ENCODE measurements at places on chromosomes 1 and 21.

DNA sequence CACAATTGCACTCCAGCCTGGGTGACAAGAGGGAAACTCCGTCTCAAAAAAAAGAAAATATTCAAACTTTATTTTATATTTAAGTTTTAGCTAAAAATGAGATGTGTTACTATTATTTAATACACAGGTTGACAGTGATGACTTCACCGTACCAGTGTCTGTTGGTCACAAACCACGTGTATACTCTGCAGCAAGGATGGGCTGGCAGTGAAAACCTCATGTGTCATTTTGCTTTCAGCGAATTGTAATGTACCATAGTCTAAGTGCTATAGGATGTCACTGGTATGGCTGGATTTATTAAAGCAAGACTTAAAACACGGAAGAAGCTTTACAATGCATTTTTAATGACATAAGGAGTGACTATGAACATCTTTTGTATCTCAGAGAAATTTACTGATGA lies 28.1 kb upstream of the NHLH2 start:
- H3K4me3 ChIP-seq, result no peak overlapping the region
- no peaks in the 10 kb centered on the region for H3K36me3 ChIP-seq
- DNase-seq, result no peak
- H3K27me3 ChIP-seq, result peaks cover 14% of the 10 kb centered on the region
- H3K27ac ChIP-seq, result no peak overlapping the region
- H3K4me1 ChIP-seq, result no peaks in the 10 kb centered on the region

DNA sequence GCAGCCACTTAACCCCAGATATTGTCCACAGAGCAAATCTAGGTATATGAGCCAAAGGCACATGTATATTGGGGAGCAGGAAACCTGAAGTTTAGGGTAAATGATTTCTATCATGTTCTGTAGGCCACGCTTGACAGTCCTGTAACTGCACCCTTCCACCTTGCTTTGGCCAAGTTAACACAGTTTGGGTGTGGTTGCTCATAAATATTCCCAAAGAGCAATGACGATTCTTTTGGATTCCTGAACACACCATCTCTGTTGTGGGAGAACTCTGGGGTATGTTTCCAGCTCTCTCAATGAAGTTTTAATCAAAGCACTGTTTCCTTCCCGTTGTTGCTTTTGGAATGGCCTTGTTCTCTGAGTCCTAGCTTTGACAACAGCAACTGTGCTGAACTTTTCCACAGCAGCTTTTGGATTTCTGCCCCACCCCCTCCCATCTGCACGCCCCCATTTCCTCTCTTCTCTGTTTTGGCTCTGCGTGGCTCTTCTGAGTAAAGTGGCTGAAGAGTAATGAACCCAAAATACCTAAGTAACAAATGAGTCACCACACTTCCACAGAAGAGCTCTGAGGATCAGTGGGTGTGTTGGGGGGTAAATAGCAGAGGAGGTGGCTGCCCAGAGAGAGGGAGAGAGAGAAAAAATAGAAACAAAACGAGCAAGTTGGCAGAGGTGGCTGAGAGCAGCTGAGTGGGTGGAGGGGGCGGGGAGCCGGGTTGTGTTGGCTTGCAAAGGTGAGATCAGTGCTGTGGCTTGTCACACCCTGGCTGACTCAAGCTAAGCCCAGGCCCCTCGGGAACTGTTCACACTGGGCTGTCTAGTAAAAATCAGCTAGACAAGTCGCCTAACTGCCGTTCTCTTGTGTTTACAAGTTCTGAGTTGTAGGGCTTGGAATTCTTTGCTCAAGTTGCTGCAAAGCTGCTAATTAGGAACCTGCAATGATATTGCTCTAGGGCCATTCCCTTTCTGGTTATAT lies 26.9 kb upstream of the RAP1A start:
- peaks cover 15% of the 10 kb centered on the region for H3K4me1 ChIP-seq
- H3K36me3 ChIP-seq, result no peaks in the 10 kb centered on the region
- H3K27ac ChIP-seq, result peak overlapping the region; percentile 75
- peak; percentile 26 for DNase-seq

GRCh38 chr1:200866116-200866515 lies 6.7 kb upstream of the GPR25 start:
- H3K27me3 ChIP-seq, result peaks cover 2% of the 10 kb centered on the region
- H3K36me3 ChIP-seq, result peaks cover 12% of the 10 kb centered on the region
- H3K27ac ChIP-seq, result no peak overlapping the region
- no peak for DNase-seq

DNA sequence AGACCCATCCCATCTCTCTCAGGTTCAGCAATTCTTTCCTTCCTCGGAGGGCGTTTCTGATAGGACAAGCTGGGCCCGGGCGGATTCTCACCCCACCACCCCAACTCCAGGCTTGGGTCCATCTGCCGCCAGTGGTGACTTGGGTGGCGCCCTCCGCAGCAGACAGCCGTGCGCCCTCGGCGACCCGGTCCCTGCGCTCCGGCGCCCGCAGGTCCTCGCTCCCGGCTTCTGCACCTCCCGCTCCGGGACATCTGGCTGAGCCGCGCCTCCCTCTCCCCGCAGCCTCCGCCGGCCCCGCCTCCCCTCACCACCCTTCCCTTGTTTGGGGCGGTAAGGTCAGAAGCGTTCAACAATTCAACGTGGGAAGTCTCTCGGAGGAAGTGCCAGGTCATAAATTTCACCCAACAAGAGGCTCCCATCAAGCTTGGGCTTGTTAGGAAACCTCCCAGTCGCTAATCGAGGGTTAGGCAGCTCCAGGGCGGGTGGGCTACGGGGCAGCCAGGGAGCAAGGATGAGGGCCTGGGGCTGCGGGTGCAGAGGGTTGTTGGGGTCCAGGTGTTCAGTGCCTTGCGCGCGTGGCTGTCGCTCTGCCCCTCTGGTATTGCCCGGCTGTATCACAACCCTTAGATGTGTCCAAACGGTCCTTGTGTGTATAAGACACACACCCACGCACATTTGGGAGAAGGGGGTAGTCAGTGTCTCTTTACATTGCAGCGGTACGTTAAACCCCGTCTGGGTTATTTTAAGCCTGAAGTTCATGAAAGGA lies 39.8 kb downstream of the OLIG1 start:
- H3K4me3 ChIP-seq, result no peak overlapping the region
- H3K27ac ChIP-seq, result no peak overlapping the region
- peaks cover 86% of the 10 kb centered on the region for H3K27me3 ChIP-seq
- peaks cover 17% of the 10 kb centered on the region for H3K4me1 ChIP-seq
- H3K36me3 ChIP-seq, result no peaks in the 10 kb centered on the region

GRCh38 chr1:36393686-36394085 lies 4.0 kb downstream of the LSM10 start:
- no peak for DNase-seq
- H3K4me1 ChIP-seq, result peaks cover 11% of the 10 kb centered on the region
- H3K27me3 ChIP-seq, result no peaks in the 10 kb centered on the region
- no peak overlapping the region for H3K27ac ChIP-seq
- peaks cover 2% of the 10 kb centered on the region for H3K36me3 ChIP-seq

- H3K4me3 ChIP-seq, result no peak overlapping the region
- no peaks in the 10 kb centered on the region for H3K4me1 ChIP-seq
- no peak overlapping the region for H3K27ac ChIP-seq
- H3K36me3 ChIP-seq, result peaks cover 10% of the 10 kb centered on the region
Observed at GRCh38 chr21:43965911-43966585, 46.1 kb upstream of the TRAPPC10 start.

DNA sequence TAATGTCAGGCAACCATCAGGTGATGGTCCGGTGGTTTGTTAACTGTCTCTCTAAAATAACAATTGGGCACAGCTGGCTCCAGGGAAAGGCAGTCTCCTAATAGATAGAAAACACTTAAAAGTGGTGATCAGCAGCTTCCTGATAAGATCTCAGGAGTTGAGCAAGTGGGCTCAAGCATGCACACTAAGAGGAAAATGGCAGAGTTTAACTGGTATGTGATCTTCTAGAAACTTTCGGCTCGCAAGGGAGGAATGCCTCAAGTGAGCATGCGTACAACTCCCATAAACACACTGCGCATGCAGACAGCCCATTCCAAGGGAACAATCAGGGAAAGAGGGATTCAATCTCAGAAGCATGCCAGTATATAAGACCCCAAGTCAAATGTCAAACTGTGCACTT lies 52.2 kb upstream of the VTCN1 start:
- H3K27me3 ChIP-seq, result no peaks in the 10 kb centered on the region
- peaks cover 5% of the 10 kb centered on the region for H3K36me3 ChIP-seq
- no peak overlapping the region for H3K27ac ChIP-seq
- no peak overlapping the region for H3K4me3 ChIP-seq

- no peak overlapping the region for H3K27ac ChIP-seq
- H3K4me1 ChIP-seq, result no peaks in the 10 kb centered on the region
- H3K36me3 ChIP-seq, result no peaks in the 10 kb centered on the region
- DNase-seq, result no peak
Observed at GRCh38 chr1:93029317-93029716, 49.8 kb upstream of the MTF2 start.

- H3K27me3 ChIP-seq, result no peaks in the 10 kb centered on the region
- peaks cover 9% of the 10 kb centered on the region for H3K4me1 ChIP-seq
- no peak for DNase-seq
Observed at GRCh38 chr1:8831340-8831739, 13.9 kb upstream of the RERE start.

- no peak overlapping the region for H3K27ac ChIP-seq
- no peaks in the 10 kb centered on the region for H3K4me1 ChIP-seq
- peaks cover 60% of the 10 kb centered on the region for H3K27me3 ChIP-seq
Observed at GRCh38 chr1:181391301-181391900, 91.9 kb upstream of the CACNA1E start.

DNA sequence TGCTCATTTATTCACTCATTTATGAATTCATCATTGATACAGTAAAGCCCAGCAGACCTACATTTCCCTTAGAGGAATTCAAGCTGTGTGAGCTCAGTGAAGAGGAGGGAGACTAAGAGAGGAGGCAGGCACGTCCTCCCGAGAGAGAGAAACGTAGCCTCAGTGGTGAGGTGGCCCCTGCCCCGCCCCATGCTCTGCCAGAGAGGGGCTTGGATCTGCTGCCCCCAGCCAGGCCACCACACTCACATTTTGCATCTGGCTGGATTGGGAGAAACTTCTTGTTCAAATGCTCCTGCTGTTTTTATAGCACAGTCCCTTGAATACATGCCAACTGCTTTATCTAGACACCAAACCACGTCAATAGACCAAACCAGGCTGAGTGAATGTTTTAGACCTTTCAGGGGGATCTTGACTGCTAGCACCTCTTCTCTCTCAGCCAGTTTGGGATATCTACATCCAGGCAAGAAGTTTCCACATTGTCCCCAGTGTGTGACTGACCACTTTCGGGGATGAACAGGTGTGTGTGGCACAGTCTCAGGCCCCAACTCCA lies 67.7 kb upstream of the AJAP1 start:
- no peak overlapping the region for H3K27ac ChIP-seq
- DNase-seq, result no peak
- no peaks in the 10 kb centered on the region for H3K36me3 ChIP-seq

- no peaks in the 10 kb centered on the region for H3K27me3 ChIP-seq
- H3K36me3 ChIP-seq, result no peaks in the 10 kb centered on the region
- no peak overlapping the region for H3K27ac ChIP-seq
- H3K4me3 ChIP-seq, result no peak overlapping the region
Observed at GRCh38 chr1:91754348-91754747, 131.6 kb downstream of the TGFBR3 start.

DNA sequence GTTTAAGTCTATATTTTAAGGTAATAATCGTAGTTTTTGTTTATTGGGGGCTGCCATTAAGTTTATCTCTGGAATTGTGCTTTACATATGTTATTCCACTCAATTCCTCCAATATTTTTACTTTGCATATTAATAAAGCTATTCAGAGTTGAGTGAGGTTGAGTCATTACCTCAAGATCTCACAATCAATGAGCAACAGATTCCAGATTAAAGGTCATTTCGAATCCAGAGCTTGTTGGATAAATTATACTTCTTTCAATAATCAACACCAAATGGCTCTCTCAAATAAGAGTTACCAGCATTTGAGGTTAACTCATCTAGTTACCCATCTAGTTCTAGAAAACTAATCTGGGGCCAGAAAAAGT lies 16.7 kb downstream of the RGS4 start:
- no peaks in the 10 kb centered on the region for H3K4me1 ChIP-seq
- no peak overlapping the region for H3K27ac ChIP-seq
- no peaks in the 10 kb centered on the region for H3K27me3 ChIP-seq
- no peaks in the 10 kb centered on the region for H3K36me3 ChIP-seq
- DNase-seq, result no peak

DNA sequence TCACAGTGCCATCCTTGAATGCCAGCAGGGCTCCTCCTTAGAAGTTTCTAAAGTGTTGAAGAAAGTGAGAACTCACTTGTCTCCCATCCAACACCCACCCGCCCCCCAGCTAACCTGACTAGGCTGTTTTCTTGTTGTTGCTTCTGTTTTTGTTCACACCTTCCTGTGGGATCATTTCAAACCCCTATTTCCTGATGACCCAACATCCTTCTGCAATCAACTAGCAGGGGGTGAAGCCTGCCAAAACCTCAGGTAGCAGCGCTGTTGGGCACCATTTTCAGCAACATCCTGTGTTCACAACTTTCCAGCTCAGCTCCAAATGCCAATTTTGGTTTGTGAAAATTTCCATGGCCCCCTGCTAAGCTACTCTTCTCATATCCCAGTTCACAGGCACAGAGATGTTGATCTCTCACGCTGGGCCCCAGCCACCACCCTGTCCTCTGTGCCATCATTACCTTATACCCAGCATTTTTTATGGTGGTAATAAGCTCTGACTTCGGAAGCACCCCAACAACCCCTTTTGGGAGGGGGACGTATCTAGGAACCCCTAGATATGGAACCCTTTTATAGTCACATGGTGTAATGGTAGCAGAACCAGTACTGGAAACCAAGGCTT lies 41.4 kb downstream of the CDC7 start:
- peaks cover 9% of the 10 kb centered on the region for H3K27me3 ChIP-seq
- no peak overlapping the region for H3K27ac ChIP-seq
- no peak overlapping the region for H3K4me3 ChIP-seq
- H3K4me1 ChIP-seq, result peaks cover 2% of the 10 kb centered on the region
- no peaks in the 10 kb centered on the region for H3K36me3 ChIP-seq

- H3K27me3 ChIP-seq, result no peaks in the 10 kb centered on the region
- no peak for DNase-seq
- peaks cover 2% of the 10 kb centered on the region for H3K36me3 ChIP-seq
- no peak overlapping the region for H3K27ac ChIP-seq
- no peak overlapping the region for H3K4me3 ChIP-seq
Observed at GRCh38 chr1:203644191-203644590, 17.6 kb downstream of the ATP2B4 start.
